ENCODE measurements at places on chromosomes 7 and 10.

DNA sequence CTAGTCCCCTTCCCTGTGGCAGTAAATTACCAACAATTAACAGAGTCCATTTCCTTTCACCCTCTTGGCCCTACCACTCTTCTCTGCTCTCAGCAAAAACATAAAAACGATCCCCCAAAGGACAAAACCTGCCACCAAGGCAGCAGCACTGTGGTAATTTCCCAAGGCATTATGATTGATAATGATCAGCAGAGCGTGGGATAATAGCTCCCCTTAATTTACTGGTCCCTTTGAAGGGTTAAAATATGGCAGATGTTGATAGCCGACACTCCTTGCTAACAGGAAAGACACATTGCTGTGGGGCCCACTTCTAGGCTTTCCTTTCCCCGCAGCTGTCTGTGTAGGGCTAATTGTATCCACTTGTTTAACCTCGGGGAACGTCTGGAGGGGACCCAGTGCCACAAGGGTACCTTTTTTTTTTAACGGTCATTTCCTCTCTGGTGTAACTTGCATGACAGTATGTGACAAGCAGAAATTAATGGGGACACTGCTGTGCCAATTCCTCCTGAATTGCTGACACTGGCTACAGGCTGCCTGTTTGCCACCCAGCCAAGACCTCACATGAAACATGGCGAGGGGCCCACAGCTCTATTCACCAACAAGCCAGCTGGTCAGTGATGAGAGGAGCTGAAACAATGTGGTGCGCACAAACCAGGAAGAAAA lies 81.3 kb downstream of the CDK6 start:
- DNase-seq: peak; percentile 45

DNA sequence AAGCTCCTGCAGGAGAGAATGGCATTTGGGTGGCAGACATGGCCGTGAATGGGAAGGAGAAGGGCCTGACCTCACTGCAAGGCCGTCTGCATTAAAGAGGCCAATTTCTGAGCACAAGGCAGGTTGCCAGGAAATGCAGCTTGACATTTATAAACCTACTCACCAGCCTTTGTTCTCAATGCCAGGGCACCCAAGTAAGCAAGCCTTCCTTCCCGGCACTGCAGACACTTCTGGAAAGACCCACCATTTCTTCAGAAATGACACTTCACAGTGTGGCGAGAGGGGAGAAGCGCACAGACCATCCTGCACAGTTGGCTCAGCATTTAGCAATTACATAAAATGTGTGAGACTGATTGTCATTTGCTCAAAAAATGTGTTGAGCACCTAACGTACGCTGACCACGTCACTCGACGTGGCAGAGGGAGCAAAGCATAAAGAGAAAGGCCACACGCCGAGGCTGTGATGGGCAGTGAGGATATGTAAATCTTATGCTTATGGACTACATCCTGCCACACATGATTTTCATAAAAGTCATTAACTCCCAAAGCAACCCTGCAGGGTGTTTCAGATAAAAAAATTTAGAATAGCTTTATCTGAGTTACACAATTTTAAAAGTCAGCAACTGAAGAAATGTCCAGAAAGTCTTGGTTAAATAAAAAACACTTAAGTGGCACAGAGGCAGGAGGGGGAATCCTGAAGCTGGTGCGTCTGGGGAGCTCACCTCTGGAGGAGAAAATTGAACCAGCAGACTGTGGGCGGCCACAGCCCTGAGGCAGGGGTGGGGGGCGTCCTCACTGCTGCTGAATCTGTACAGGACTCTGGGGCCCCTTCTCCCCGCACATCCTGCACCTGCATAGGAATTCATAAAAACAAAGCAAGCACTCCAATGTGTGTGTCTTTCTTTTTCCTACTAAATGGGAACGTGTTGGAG lies 543.8 kb downstream of the PTPRN2 start:
- DNase-seq: no peak

- DNase-seq: peak; percentile 58
These were observed 28.8 kb downstream of the MIOS start for GRCh38 chr7:7595451-7595850.

DNA sequence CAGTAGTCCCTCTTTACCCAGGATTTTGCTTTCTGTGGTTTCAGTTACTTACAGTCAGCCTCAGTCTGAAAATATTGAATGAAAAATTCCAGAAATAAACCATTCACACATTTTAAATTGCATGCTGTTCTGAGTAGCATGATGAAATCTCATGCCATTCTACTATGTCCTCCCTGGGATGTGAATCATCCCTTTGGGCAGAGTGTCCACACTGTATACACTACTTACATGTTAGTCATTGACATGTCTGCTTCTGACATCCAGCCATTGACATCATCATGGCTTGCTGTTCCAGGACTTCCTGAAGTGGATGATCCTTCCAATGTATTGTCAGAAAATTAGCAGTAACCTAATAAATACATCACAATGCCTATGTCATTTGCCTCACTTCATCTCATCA lies 34.6 kb upstream of the MALRD1 start:
- no peak for DNase-seq

- DNase-seq: no peak
These were observed 88.8 kb downstream of the NOD1 start for GRCh38 chr7:30389791-30390190.

- no peak for DNase-seq
These were observed 534.8 kb downstream of the AUTS2 start for GRCh38 chr7:70132852-70133690.

DNA sequence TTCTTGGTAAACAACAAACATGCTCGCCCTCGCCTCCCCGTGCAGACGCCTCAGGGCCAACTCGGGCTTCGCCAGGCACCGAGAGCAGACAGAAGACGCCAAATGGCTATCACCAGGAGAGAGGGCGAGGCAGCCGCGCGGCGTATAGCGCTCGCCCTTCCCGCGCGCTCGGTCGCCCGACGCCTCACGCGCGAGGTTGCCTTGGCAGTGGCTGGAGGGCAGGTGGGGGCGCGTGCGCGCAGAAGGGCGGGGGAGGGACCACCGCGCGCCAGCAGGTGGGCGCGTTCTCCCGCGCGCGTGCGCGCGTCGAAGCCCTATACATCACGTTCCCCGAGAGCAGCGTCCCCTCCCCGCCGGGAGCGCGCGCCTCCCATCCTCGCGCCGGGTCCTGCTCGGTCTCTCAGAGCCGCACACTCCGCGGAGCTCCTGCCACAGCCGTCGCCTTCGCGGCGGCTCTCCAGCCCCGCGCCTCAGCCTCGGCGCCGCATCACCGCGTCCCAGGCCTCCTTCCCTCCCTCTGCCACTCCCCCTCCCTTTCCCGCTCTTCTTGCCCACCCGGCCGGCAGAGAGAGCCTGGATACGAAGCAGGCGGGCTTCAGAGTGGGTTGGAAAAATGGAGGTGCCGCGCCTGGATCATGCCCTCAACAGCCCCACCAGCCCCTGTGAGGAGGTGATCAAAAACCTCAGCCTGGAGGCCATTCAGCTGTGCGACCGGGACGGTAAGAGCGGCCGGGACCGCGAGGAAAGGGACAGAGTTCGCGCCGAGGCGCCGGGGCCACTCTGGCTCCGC lies at the start of gene PHYHIPL:
Gene PHYHIPL, plus strand, starts transcription at position 403 of the 790 bp plus-strand sequence. Its CDS starts 211 bp downstream, at position 614.
- DNase-seq: peak; percentile 88

DNA sequence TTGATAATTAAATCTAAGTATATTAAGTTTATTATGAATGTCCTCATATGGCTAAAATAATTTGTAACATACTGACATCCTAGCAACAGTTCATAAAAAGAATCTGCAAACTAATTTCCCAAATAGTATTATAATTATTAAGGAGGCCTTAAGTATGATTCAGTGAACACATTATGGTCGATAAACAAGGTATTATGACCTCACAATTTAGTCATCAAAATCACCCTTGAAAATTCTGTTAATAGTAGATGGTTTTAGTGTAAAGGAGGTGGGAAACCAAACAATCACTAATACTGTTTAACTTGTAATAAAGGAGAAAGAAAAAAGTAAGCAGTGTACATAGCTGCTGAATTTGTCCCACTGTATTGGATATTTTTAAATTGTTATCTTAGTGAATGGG lies 2.1 kb downstream of the ETV1 start:
- no peak for DNase-seq

- DNase-seq: peak; percentile 64
These were observed 348.2 kb downstream of the PTPRN2 start for GRCh38 chr7:158239290-158239981.

GRCh38 chr7:11336432-11336831 lies 362.8 kb downstream of the PHF14 start:
- DNase-seq: no peak

GRCh38 chr10:62155054-62155680 lies 113.5 kb downstream of the RTKN2 start:
- no peak for DNase-seq

DNA sequence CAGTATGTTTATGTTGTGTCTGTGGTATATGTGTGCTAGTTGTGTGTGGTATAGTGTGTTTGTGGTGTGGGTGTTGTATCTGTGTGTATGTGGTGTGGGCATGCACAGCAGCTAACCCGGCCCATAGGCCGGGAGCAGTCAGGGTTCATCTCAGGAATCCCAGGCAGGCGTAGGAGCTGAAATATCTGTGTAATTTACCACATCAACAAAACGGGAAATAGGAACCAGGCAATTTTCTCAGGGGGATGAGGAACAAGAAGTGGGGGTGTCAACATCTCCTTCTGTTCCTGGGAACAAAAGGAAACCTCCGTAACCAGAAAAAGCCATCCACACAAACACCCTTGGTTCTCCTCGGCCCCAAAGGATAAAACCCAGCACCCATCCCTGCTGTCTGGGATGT lies 24.5 kb upstream of the ZNF488 start:
- DNase-seq: no peak

- DNase-seq: no peak
These were observed 66.2 kb downstream of the CTBP2 start for GRCh38 chr10:125093974-125094705.

DNA sequence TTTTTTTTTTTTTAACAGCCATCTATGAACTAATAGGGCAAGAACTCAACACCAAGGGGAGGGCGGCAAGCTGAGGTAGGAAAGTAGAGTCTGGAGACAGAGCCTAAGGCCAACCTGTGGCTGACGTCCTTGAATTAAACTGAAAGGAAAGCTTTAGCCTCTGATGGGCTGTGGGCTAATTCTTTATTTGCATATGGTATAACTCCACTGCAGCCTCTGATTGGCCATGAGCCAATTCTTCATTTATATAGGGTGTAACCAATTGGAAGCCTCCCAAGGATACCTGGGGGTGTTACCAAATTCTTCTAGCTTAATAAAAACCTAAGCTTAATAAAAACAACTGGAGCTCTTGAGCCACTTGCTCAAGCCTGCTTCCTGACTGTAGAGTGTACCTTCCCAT lies 10.3 kb downstream of the TYW1 start:
- DNase-seq: no peak

Data from SK-N-SH (cell line).